ENCODE measurements at places on chromosomes 7 and 10.

DNA sequence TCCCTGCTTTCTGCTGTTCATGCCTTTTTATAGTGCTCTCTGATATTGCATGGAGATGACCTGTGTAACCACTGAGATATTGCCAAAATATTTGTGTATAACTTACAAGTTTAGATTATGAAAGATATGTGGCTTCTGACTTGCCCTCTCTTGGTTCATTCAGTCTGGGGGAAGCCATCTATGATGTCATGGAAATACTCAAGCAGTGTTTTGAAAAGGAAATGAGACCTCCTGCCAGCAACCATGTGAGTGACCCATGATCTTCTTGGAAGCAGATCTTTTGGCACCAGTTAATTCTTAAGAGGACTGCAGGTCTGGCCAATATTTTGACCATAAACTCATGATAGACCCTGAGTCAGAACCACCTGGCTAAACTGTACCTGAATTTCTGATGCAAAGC is 183.0 kb downstream of the THSD7A start:
- no peak for DNase-seq

DNA sequence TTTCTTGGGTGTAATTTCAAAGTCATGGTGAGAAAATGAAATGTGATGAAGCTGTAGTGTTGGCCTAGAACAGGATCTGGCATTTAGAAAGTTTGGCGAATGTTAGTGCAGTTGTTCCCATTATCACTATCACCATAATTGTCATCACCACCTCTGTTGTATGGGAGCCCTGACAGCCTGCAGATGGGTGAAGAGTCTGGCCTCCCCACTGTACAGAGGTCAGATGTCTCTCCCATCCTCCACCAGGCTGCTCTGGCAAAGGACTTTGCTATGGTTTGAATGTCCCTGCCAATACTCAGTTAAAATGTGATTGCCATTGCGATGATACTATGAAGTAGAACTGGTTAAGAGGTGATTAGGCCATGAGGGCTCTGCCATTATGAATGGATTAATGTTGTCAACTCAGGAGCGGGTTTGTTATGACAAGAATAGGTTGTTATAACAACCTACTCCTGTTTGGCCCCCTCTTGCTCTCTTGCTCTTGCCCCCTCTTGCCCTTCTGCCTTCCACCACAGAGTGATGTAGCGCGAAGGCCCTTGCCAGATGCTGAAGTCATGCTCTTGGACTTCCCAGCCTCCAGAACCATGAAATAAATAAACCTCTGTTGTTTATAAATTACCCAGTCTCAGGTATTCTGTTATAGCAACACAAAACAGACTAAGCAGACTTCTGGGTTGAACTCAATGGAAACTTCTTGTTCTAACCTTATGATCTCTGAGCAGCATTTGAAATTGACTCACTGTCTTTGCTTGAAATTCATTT is 90.0 kb downstream of the GRK5 start:
- DNase-seq, result no peak

DNA sequence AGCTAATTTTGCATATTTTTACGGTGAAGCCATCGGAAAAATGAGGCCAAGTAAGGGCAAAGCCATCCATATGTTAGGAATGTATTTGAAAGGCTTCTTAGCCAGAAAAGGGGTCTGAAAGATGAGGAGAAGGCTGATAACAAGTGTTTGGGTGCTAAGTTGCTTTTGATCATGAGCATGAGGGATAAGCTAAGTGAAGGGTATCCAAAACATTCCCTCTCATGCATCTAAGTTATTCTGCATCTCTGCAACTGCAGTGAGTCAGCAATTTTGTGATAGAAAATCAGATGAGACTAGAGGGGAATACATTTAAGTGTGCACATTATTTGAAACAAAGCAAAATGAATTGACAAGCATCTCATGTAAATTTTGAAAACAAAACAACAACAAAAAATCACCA is 282.8 kb downstream of the GPR158 start:
- no peak for DNase-seq

DNA sequence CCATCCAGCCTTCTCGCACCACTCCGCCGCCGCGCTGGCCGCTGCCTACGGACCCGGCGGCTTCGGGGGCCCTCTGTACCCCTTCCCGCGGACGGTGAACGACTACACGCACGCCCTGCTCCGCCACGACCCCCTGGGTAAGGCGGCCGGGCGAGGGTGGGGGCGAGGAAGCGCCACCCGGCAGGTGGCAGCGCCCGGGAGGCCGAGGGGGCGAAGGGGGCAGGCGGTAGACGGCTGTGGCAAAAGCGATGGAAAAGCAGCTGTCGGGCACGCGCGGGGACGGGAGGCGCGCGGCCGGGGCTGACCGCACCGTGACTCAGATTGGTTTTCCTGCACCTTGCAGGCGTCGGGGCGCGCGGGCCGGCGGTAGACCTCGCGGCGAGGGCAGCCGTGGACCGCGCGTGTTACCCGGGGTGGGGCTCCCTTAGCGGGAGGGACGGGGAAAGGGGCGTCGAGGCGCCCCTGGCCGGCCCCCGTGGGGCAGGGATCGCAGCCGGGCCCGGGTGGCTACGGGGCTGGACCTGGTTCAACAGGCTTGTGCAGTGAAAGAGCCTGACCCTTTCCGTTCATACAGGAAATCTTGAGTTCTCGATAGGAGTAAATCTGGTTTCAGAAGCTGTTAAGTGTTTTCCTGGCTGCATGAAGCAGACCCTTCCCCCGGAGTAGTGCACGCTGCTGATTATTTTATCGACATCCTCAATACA is 608 bp downstream of the HHEX start:
- no peak for DNase-seq

DNA sequence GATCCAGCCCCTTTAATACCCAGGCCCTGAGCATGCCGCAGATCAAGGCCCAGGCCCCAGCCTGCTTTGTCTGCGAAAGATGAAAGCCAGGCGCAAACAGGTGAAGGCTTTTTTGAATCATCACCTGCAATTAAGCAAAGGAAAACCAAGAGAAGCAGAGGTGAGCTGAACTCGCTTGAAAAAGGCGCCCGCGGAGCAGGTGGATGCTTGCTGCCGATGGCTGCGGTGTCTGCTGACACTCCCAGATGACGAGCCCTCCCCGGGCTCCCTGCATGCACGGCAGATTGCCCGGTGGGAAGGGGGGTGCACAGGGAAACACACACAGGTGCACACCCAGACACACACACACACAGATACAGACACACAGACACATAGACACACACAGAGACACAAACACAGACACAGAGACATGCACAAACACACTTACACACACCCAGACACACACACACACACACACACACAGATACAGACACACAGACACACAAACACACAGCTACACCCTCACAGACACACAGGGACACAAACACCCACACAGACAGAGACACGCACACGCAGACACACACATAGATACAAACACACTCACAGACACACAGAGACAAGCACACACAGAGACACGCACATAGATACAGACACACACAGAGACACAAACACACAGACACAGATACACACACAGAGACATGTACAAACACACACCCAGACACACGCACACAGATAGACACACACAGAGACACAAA is 142.6 kb upstream of the RNF32 start:
- no peak for DNase-seq

DNA sequence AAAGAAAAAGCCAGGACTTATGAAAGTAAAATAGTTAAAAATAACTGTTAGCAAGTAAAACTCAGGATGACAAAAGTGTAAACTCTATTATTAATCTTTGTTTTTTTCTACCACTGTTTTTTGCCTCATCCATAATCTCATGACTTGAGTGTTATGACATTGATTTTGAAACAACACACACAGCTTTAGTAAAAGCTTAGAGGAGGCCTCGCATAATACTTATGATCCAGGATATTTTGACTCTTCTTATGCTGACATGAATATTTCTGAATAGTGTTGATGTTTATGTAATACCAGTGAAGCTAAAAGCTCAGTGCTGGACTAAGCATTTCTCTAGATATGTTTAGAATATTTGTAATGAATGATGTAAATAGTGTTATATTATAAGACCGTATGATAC is 10.5 kb downstream of the KAT6B start:
- no peak for DNase-seq

DNA sequence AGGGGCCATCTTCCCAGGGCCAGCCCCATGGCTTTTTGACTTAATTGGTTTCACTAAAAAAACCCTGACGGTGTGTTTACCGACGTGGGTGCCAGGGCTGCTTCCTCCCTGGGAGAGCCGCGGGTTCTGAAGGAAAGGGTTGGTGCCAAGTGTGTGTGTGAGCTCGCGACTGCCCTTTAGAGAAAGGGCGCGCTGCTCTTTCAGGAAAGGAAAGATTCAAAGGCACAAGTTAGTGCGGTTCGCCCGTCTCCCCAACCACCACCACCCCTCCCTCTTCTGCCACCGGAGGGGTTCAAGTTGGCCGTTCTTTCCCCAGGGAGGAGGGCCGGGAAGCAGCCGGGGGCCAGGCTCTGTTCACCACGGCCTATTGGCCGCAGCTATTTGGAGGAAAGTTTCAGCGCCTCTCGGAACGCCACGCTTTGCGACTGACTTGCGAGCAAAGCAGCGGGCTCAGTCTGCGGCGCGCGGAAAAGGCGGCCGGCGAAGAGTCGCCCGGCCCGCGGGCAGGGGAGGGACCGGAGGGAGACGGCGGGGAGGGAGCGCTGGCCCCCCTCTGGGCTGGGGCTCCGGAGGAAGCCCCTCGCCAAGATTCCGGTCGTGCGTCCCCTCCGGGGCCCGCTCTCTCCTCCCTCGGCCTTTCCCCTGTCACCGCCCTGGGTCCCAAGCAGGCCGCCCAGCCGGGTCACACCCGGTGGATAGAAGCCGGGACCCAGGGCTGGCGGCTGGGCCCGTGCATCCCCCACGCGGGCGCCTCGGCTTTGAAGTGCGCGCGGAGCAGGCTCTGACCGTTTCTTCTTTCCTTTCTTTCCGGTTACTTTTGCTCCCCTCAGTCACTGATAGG is 165.9 kb upstream of the PPP1R3A start:
- DNase-seq, result no peak

DNA sequence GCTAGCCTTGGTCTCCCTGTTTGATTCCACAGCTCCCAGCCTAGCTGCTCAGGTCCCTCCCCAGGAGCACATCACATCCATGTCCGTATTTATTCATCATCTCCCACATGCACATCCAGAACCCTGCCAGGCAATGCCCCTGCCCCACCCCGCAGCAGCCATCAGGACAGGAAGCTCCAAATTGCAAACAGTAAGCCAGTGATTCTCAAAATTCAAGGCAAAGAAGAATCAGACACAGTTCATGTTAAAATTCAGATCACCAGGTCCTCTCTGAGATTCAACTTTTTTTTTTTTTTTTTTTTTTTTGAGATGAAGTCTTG is 17.7 kb downstream of the LRRC20 start:
- no peak for DNase-seq

- no peak for DNase-seq
These were observed 280.5 kb downstream of the KCND2 start for GRCh38 chr7:120553491-120553890.

- no peak for DNase-seq
These were observed 25.3 kb downstream of the USP6NL start for GRCh38 chr10:11586170-11586569.

DNA sequence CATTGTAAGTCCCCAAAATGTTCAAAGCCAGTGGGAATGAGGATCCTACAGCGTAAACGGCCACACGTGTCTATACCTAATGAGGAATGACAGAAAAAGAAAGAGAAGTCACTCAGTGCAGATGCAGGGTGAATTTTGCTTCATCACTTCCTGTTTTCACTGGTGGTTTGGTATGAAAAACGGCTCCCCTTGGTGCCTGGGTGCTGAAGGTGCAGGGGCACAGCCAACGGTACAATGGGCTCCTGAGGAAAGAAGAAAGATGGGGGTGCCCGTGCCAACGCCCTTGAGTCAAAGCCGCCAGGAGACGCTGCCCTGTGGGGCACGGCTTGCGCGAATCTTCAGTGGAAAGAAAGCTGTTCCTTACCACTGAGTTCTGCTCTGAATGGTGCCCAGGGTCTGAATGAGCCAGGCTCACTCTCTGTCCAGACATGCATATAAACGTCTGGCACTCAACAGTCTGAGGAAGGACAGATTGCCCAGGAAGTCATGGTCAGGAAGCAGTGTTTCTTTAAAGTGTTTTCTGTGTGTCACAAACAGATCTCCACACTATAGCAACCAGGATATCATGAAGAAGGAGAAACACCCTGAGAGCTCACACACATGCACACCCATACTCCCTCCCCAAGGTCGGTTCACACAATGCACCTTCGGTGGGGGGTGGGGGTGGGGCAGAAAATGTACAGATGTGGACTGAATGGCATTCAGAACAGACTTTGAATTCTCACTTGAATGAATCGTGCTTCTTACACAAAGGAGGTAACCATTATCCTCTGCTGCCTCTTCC is 105.8 kb downstream of the ELMO1 start:
- no peak for DNase-seq

GRCh38 chr7:55156919-55157763 is 138.3 kb downstream of the EGFR start:
- DNase-seq, result no peak

GRCh38 chr7:23474829-23475575 is 4.7 kb upstream of the IGF2BP3 start:
- no peak for DNase-seq

DNA sequence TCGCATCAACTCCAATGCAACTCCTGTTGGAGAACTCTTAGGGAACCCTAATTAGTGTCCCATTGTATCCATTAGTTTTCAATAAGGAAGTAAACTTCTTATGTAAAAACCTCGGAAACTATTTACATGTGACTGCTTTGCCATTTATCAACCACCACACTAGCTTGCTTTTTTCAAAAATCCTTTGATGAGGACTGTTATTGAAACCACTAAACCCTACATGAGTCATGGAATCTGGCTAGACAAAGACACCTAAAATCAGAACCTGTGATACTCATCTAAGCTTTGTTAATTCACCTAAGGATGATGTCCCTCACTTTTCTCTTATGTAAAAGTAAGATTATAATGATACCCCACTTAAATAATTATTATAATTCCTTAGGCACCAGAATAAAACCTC is 414.1 kb upstream of the ETV1 start:
- DNase-seq, result no peak
